K562 (cell line): ENCODE measurements at places on chromosomes 12 and 14.

DNA sequence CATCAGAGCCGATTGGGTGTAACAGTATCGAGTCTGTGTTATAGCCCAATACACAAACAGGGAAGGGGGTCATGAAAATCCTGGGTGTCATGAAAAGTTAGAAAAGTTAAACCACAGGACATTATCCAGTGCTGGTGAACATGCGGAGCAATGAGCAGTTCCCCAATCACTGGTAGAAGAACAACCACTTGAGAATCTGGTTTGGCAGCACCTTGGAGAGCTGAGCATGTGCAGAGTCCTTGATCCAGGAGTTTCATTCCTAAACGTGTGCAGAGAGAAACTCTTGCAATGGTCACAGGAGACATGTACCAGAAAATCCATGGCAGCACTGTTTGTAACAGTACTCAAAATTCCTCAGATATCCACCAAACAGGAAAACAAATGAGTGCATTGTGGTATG is 23.0 kb upstream of the JDP2 start:
- DNase-seq = no peak

GRCh38 chr14:68768316-68768715 is 24.6 kb downstream of the ZFP36L1 start:
- DNase-seq = no peak

DNA sequence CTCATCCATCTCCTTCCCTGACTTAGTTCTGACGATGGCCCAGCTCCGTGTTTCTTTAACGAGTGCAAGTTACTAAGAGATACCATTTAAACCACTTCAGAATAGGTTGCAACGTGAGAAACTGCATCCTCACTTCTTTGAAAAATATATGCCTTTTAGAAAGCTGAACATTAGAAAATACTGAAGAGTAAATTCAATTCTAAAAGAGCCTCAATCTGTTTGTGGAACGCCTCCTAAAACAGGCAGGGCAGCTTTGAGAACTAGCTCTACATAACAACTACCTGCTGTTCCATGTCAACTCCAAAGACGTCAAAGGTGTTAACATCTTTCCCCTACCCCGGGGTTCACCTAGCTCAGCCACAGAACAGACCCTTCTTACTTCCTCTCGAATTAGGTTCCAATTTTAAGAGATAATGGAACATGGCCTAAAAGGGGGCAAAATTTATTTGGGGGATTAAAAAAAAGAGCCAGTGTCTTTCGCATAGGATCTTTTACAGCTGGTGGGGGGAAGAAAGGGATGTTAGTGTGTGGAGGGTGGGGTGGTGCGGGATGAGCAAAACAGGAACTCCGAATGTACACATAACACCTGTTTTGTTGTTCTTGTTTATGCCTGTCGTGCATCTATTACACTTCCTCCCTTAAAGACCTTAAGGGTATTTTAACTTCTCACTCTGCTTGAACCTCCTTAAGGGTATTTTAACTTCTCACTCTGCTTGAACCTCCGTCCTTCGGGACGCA is 3.3 kb downstream of the BHLHE41 start:
- no peak for DNase-seq

- DNase-seq = no peak
Measured at GRCh38 chr12:1318327-1319031, 275.9 kb downstream of the FBXL14 start.

- DNase-seq = no peak
Measured at GRCh38 chr12:15636060-15636890, 152.9 kb downstream of the EPS8 start.

DNA sequence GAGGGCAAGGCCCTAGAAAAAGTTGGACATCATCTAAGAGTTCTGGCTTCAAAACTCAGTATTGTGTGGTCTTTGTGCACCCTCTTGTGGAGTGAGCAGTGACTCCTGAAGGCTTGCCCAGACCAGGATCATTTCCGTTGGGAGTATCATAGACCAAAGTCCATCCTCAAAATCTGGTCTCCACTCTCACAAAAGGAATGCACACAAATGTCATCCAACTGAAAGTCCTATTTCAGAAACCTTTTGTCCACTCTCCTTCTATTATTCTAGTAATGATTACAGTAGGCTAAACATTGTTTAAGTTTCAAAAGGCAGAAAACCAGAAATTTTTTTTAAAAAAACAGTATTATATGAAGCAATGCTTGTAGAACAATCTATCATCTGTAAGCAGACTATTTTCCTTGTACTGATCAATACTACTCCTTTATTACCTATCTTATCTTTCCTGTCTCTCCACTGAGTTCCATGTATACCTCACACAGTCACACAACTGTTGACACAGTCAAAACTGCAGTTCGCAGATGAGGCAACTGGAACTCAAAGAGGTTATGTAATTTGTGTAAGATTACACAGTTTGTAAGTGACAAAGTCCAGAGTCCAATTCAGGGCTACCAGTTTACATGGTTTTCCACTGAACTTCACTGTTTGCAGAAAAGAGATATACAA is 41.4 kb downstream of the COX16 start:
- DNase-seq = no peak

- no peak for DNase-seq
Measured at GRCh38 chr12:1130164-1130563, 139.1 kb downstream of the ERC1 start.

DNA sequence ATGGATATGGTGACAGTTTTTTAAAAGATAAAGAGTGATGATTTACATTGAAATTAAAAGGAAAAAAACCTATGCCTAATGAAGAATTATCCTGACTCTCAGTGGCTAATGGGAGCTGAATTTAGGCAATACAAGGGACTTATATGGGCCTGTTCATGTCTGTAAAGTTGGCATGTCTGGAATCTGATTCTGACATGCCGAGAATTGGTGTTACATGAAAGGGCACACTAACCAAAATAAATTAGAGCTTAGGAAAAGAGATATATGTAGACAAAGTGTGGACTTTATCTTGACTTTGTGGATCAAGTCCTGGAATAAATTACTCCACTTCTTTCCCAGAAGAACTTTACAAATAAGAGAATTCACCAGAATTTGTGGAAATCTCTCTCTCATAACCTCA is 1.1 kb downstream of the TDG start:
- DNase-seq = no peak

DNA sequence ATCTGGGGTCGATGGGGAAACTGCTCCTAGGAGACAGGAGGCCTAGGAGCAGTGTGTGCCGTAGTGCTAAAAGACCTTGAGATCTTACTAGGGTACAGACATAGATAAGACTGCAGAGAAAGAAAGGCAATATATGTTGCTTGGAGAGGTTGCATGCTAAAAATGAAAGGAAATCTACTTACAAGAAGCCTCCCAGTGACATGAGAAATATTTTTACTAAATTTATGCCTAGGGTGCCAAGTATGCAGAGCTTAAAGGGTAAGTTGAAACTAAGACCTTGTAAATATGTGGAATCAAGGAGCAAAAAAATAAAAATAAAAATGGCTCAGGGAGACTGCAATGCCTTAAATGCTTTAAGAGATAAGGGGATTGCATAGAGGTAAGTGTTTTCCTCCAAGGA is 74.8 kb downstream of the PDE6H start:
- no peak for DNase-seq
